ENCODE measurements at places on chromosomes 4 and X.

DNA sequence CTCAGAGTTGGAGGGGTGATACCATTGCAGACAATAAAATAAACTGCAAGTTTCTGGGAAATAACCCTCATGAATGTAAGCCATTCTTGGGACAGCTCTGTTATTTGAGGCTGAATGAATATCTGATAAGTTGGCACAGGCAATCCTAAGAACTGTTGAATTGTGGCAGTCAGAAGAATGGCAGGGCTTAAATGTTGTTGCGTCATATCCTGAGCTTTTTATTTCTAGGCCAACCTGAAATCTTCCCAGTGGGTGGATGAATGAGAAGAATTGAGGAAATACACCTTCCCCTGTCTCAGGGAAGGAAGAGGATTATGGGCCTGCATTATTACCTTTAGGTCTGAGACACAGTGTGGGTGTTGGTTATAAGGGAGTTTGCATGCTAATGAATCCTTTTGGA is 64.4 kb upstream of the C4orf54 start:
- DNase-seq, result no peak

DNA sequence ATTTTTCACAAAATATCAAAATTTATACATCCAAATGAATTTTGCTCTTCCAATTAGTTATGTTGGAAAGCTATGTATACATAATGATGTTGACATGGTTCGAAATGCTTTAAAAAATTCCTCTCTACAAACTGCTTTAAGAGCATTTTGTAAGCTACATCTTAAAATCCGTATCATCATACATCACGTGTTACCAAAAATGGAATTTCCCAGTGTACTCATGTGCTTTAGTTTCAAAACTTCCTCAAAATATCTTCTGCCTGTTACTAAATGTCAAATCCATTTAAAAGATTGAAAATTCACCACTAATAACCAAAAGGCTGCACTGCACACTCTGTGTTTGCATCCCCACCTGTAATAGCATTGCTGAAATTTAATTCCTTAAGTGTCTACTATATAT is 87.9 kb downstream of the WDFY3 start:
- DNase-seq, result no peak

GRCh38 chr4:84680956-84681355 is 98.0 kb downstream of the CDS1 start:
- no peak for DNase-seq

DNA sequence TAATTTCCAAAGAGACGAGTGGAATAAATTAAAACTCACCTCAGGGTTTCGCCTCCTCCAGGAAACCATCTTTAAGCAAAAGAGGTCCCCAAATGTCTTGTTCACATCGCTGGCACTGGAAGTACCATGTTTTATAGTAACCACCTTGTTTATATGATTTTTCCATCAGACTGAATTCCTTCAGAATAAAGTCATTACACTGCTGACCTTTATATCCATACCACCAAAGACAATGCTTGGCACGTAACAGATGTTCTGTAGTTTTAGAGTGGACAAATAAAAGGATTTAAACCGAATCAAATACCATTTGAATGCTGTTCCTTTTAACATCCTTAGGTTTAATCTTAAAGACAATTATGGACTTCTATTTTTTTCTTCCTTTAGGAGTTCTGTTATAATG is 4.7 kb downstream of the NUDT6 start:
- no peak for DNase-seq

DNA sequence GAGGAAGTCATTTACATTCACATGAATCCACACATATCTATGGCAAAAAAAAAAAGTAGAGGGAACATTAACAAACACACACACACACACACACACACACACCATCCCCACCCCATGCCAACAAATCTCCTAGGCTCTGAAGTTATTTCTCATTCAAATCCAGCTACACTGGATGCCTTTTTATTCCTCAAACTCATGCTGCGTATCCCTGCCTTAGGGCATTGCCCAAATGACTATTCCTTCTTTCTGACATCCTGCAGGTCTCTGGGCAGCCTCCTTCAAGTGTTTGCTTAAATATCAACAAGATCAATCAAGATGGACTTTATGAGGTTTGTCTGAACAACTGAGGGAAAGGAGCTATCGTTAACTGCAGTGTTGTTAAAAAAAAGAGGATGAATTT is 106.5 kb upstream of the FAM9A start:
- no peak for DNase-seq

DNA sequence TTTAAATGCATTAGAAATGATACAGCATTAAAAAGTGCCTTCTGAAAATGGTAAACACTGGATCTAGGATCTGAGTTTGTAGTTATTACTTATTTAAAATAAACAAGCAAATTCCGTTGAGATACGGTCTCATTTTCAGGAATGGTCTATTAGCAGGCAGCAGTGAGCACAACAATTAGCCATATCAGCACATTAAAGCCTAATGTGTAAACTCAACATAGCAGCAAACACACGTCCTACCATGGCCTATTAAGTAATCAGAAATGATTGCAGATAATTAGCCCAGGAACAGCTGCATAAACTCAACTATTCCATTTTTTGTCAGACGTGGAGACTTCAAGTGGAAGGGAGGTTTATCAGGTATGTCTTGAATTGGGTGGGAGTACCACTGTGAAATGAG is 61.8 kb downstream of the NEIL3 start:
- no peak for DNase-seq

- no peak for DNase-seq
Observed at GRCh38 chrX:72258174-72258573, 18.9 kb downstream of the RPS4X start.

DNA sequence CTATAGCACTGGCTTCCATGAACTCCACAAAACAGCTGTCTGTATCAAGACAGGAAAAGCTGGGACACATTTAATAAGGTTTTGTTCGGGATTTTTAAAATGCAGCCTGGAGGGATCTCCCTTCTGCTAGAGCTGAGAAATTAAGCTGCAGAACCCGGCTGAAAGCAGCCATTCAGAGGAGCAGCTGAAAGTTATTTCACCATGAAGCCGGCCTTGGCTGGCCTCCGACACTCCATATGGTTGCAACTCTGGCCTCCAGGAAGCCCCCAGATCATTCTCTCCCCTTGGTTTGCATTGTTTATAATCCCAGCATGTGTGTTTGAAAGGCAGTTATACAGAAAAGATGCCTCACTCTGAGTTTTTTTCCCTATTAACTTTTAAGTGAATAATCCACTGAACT is 239.4 kb downstream of the SPATA18 start:
- no peak for DNase-seq

- DNase-seq, result no peak
Observed at GRCh38 chr4:37437163-37437562, 192.6 kb downstream of the NWD2 start.

DNA sequence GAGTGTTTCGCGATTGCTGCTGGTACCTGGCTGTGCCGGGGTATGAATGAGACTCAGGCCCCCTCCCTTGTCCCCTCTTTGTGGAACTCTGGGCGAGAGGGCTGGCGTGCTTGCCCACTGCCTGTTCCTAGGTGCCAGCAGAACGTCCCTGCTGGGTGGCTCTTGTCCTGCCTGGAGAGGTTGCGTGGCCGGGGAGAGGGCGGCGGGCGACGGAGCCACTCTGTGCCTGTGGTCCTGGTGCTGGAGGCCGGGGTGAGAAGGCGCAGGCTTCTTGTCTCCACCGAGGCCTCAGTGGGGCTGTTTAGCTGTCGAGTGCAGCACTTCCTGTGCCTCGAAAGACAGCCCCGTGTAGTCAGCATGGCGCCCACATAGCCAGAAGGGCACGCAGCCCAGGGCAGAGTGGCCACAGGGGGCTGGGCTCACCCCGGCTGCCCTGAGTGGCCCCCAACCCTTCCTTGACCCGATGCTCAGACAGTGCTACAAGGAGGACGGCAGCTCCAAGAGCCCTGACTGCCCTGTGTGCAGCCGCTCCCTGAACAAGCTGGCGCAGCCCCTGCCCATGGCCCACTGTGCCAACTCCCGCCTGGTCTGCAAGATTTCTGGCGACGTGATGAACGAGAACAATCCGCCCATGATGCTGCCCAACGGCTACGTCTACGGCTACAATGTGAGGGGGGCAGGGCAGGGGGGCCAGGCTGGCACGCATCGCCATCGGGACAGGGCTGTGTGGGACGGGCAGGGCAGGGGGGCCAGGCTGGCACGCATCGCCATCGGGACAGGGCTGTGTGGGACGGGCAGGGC is 8.9 kb upstream of the UVSSA start:
- DNase-seq, result no peak

- DNase-seq, result no peak
Observed at GRCh38 chr4:113826421-113826820, 64.9 kb upstream of the CAMK2D start.

GRCh38 chr4:8457646-8458252 is 17.2 kb downstream of the TRMT44 start:
- no peak for DNase-seq

DNA sequence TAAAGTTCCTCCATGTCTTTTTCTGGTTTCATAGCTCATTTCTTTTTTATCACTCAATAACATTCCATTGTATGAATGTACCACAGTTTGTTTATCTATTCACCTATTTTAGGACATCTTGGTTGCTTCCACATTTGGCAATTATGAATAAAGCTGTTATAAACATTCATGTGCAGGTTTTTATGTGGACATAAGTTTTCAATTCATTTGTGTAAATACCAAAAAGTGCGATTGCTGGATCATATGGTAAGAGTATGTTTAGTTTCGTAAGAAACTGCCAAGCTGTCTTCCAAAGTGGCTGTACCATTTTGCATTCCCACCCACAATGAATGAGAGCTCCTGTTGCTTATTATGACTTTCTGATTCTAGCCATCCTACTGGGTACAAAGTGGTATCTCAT is 36.3 kb upstream of the ZFX start:
- DNase-seq, result no peak

- no peak for DNase-seq
Observed at GRCh38 chr4:52711834-52712250, 39.4 kb downstream of the ERVMER34-1 start.

DNA sequence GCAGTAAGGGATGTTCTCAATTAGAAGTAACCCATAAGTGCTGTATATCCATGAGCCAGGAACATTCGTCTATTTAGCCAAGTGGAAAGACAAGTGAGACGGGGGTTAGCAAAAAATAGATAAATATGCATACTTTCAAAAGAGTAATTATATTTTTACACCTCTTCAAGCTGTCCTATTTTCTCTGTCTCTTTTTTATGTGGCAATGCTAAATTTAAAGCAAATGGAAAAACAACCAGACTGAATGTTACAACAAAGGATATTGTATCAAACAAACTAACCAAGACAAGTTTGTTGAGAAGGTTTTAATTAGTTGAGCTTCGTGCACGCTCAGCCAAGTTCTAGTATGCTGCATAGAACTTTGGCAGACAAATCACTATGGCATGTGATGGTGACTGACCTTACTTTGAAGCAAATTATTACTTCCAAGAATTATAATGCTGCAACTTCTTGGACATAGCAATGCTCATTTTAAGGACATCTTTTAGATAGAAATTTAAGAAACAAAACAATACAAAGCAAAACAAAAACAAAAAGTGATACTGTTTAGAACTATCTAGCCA is 61.4 kb upstream of the TMEM150C start:
- DNase-seq, result no peak

DNA sequence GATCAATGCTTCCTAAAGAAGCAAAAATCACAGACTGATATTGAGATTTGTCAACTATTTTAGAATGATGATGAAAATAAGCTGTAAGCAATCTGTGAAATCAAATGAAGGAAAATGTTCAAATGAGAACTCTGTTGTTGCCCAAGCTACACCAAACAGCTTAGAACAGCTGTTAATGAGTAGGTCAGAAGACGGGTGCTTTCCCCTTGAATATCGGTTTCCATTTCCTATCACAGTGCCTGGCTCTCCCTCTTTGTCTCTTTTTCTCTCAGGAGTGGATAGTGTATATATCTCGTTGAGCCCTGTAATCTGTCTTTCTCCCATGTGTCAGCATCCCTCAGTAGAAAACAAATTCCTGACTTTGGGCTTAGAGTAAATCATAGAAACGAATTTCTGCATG is 1592.9 kb upstream of the TENM3 start:
- no peak for DNase-seq

DNA sequence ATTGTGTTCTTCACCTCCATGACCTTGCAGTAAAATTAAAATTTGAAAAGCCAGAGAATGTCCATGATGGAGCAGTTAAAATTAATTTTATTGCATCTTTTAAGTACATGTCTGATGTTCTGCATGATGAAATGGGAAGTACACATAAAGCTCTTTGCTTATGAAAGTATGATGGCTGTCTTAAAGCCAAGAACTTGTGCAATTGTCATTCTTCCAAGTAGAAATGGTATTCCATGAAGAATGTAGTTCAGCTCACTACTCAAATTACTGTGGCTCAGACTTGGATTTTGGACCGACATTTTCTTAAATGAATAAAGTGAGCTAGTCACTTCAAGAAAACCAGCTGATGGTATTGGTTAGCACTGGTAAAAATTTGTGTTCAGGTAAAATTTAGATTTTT is 161.7 kb upstream of the CXCL13 start:
- peak; percentile 28 for DNase-seq

DNA sequence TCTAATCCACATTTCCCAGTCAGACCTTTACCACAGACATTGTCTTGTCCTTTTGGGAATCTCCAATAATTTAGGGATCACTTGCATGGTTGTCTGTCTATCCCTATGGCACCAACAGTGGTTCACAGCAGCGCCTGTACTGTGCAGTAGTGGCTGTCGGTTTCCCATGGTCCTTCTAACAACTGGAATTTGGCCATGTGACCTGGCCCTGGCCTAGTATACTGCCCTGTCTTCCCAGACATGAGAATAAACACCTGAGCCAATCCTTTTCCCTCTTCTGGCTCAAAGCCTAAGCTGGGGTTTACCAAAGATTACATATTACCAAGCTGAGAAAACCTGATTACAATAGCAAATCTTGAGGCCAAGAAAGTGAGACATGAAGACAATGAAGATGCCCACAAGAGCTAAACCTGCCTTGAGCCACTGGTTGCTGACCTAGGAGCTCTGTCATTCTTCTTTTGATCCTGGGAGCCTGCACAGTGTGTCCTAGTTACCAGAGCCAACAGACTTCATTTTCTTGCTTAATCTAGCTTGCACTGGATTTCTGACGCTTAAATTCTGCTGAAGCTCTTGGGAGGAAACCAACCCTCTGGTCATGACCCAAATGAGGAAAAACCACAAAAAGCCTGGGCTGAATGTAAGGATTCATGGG is 92.1 kb downstream of the SCD5 start:
- no peak for DNase-seq

GRCh38 chr4:108327642-108328382 is 159.1 kb upstream of the LEF1 start:
- DNase-seq, result no peak

GRCh38 chr4:117249333-117249732 is 164.0 kb upstream of the TRAM1L1 start:
- DNase-seq, result no peak

- no peak for DNase-seq
Observed at GRCh38 chrX:100376576-100376975, 33.5 kb downstream of the PCDH19 start.

- DNase-seq, result no peak
Observed at GRCh38 chr4:1113311-1114009, at the start of gene RNF212. Gene RNF212, minus strand, starts transcription at chr4:1113564. Its CDS starts 100 bp downstream, at chr4:1113464.

- DNase-seq, result no peak
Observed at GRCh38 chr4:139746431-139747171, 81.0 kb downstream of the MGST2 start.

DNA sequence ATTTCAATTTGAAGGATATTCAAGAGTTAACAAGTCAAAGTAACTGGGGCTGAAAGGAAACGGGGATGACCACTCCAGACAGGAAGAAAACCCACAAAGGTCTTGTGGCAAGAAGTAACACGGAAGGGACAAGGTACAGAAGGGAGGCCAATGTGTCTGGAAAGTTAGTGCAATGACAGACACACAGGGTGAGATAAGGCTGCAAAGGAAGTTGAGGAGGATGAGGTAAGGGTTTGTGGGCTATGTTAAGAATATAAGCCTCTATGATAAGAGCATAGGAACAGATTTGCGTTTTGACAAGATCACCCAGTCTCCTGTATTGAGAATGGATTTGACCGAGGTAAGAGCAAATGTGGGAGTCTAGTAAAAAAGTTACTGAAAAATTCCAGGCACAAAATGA is 21.9 kb upstream of the EMCN start:
- DNase-seq, result no peak
